Cardiac septum (tissue), 1 donor: ENCODE measurements at places on chromosomes 2 and 18. TPM values are rescaled to one million over a fixed set of nuclear protein-coding genes. Genes with fewer than 3 reads are reported as not detected.
A peak's percentile ranks its signal among the peaks of the same experiment; 100 is the strongest.

Gene GAL3ST2
- total RNA-seq = not detected

Gene AGAP1
- total RNA-seq = 18.7 TPM

Gene NYAP2
- total RNA-seq = 0.05 TPM

Gene UGT1A4
- total RNA-seq = not detected

Gene TTC27
- total RNA-seq = 13.7 TPM

Gene WBP1
- 47.7 TPM for total RNA-seq

Gene KCNJ13
- not detected for total RNA-seq

Gene SLC5A7
- total RNA-seq = not detected

Gene LINC00305
- total RNA-seq = not detected

Gene CIB4
- total RNA-seq = not detected

Gene NEU2
- total RNA-seq = not detected

Gene ASAP2
- total RNA-seq = 11.8 TPM

Gene TMEM200C
- 1.0 TPM for total RNA-seq

GRCh38 chr18:56003720-56004088 is 415.7 kb upstream of the TCF4 start:
- DNase-seq = no peak

DNA sequence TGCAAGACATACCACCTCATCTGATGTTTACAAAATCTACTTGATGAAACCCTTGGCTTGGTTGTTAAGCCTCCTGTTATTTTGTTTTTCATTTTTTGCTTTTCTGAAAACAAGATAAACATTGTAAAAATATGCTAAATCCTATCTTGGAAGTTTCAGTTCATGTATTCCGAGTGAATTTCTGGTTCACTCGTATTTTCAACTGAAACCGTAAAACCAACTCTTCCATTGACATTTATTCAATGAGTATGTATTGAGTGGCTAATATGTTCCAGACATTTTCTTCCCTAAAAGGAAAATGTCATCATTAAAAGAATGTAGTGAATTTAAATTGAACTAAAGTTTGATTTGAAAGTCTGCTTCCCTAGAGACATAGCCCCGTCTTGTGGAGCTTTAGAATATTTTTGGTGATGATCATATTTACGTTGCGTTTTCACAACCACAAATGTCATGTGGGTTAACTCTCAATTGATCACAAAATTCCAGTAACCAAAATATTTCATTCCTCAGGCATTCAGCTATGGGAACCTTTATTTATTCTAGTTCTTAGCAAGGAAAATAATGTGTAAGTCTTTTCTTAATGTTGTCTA is 204.2 kb downstream of the MBD2 start:
- DNase-seq = no peak

GRCh38 chr2:127381762-127382161 is 6.0 kb downstream of the MAP3K2 start:
- DNase-seq = no peak

DNA sequence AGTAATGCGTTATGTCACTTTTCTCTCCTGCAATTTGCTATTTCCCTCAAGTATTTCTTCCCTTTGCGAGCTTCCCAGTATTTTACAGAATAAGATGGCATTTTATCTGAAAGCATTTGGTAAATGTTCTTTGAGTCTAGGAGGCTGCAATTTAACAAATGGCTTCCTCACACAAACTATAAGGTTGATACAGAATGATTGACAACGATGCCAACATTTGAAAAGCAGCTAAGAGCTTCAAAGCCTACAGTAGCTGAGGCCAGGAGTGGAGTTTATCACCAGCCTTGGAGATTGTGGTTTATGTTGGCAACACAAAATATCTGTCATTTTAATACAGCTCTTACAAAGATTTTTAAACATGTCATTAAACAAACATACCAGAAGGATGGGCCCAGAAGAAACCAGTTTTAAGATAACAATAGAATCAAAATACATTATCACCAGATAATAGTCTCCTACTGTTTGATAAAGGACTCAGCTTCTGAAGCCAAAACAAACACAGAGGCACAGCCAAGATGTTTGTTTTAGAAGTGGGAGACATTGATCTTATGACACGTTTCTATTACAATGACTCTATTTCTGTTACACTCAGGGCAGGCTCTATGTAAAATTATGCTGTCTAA is 711.4 kb upstream of the ACVR2A start:
- DNase-seq = no peak

DNA sequence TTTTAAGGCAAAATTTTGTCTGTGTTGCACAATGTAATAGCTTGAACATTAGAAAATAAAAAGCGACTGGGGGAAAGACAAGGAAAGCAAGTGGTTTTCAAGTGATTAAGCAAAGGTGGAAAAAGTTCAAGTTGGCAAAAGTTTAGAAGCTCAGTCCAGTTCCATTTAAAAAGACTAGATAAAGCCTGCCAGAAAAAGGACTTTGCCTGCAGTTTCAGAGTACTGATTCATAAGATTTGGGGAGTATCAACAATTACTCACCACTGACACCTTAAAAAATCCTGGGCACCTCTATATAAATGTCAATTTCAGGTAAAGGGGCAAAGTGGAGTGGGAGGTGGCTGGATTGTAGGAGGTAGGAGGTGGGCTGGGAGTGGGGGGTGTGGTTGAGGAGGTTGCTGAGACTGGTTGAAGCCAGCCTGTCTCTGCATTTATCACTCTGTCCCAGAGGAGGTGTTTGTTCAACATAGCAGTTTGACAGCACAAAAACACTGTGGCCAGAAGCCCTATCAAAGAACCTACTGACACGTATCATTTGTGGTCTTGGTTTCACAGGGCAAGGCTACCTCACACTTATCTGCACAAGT is 14.6 kb downstream of the ZEB2 start:
- DNase-seq = no peak

DNA sequence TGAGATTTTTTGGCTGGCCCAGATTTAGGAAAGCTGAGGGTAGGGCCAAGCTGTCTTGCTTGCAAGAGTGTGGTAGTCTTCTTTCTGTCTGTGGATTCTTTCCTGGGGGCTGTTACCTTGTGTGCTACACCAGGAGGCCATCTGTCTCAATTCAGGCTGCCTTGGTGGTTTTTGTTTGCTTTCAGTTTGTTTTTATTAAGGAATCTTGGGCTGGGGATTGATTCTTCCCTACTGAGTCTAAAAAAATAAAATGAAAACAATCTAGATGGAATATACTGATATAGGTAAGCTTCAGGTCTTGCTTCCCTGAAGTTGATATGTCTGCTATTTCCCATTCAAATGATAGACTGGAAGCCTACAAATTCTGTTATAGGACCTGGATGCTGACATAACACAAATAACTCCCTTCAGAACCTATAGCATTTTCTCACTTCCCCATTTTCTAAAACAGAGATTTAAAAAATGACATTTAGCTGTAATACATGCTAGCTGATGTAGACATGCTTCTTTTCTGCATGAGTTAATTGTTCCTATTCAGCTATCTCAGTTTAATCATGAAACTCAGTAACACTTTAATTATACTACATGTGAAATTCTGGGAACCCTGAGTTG is 5.3 kb downstream of the LHCGR start:
- DNase-seq = no peak

GRCh38 chr2:99467390-99467789 is 22.4 kb downstream of the REV1 start:
- DNase-seq = no peak

- no peak for DNase-seq
Measured at GRCh38 chr2:55887351-55887750, 36.2 kb downstream of the EFEMP1 start.

DNA sequence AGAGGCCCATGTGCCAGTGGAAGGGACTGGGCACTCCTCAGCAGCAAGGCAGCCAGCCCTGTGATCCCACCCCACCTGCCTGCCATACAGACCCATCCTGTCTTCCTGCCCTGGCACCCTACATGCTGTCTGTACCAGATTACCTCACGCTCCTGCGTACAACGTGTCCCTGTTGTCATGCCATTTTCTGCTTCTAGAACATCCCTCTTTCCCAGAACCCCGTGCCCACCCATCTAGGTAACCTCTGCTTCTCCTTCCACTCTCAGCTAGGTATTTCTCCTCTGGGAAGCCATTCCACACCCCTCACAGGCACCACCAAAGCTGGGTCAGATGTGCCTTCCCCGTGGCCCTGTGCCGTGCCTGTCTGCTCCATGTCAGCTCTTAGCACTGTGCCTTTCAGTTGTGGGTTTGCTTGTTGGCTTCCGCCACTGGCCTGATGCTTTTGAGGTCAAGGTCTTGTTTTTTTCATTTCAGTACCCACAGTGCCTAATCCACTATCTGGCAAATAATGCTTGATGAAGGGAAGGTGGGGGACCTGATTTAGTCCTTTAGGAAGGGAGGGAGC is 71.7 kb upstream of the ALPP start:
- no peak for DNase-seq

DNA sequence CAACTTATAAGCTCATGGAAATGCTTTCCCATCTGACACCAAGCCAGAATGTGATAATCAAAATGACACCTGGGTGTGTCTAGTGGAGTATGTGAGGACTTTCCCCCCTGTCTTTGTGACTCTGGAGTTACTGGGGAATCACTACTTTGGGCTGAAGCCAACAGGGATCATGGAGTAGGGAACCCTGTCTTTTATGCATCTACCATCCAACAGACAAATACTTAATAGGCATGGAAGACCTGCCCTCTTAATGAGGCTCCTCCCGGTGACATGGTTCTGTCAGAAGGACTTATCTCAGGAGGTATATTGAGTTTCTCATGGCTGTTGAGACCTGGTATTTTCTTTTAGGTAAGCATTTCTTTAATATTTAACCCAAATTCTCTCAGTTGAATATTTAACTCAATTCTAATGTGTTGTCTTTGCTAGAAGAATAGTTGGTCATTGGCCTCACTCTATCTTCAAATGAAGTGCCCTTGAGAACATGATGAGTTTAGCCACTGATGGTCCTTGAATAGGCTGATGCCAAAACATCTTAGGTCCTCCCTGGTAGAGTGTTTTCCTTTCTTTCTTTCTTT is 42.1 kb downstream of the TGIF1 start:
- DNase-seq = no peak

GRCh38 chr2:141714496-141714895 is 416.3 kb downstream of the LRP1B start:
- no peak for DNase-seq

- no peak for DNase-seq
Measured at GRCh38 chr18:59966913-59967312, 67.1 kb downstream of the PMAIP1 start.

DNA sequence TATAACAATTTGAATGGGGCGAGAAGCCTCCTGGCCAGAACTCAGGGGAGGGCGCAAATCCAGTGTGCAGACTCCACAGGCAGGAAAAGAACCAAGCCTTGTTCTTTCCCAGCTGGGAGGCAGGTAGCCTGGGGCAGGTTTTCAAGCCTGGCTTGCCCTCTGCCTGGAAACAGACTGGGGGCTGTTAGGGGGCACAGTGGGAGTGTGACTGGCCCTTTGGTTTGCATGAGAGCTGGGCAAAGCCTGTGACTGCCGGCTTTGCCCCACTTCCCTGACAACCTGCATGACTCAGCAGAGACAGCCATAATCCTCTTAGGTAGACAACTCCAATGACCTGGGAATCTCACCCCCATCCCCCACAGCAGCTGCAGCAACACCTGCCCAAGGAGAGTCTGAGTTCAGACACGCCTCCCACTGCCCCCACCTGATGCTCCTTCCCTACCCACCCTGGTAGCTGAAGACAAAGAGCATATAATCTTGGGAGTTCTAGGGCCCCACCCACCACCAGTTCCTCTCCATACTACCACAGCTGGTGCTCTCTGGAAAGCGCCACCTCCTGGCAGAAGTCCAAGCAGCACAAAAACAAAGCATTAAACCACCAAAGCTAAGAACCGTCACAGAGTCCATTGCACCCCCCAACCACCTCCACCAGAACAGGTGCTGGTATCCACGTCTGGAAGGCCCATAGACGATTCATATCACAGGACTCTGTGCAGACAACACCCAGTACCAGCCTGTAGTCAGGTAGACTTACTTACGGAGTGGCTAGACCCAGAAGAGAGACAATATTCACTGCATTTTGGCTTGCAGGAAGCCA is 402.5 kb downstream of the STK39 start:
- DNase-seq = no peak

DNA sequence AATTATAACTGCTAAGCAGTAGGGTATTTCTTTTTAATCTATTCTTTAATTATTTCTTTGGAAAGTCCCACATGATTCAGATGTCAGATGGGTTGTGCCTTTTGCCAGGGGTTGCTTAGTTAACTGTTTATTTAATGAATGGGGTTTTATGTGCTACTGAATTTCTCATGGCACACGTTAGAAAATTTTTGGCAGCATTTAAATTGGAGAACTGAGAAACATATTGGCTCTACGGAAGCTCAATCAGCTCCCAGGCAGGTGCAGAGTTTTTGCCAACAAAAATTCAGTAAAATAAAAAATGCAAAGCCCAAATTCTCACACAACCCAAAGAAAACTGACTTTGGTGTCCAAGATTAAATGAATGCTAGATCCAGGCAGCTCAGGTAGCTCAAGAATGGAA is 467.2 kb downstream of the NRXN1 start:
- DNase-seq = no peak

DNA sequence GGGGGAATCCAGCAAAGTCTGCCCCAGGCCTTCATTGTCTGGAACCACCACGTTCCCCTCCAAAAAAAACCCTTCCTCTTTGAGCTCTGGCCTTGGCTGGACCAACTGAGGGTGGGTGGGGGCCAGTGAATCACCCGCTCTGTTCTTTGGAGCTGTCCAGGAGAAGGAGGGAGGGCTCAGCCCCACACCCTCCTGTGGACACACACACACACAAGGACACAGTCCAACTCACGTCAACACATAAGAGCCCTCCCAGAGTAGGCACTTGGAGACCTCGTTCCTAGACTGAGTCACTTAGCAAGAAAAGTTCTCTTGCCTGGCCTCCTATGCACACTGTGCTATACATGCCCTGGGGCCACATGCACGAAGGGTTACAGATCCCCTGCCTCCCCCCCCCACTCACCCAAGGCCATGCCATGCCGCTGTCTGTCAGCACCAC is 1.2 kb upstream of the TNS1 start:
- DNase-seq = peak; percentile 85

- no peak for DNase-seq
Measured at GRCh38 chr2:102271844-102272243, 39.5 kb upstream of the IL1RL1 start.

DNA sequence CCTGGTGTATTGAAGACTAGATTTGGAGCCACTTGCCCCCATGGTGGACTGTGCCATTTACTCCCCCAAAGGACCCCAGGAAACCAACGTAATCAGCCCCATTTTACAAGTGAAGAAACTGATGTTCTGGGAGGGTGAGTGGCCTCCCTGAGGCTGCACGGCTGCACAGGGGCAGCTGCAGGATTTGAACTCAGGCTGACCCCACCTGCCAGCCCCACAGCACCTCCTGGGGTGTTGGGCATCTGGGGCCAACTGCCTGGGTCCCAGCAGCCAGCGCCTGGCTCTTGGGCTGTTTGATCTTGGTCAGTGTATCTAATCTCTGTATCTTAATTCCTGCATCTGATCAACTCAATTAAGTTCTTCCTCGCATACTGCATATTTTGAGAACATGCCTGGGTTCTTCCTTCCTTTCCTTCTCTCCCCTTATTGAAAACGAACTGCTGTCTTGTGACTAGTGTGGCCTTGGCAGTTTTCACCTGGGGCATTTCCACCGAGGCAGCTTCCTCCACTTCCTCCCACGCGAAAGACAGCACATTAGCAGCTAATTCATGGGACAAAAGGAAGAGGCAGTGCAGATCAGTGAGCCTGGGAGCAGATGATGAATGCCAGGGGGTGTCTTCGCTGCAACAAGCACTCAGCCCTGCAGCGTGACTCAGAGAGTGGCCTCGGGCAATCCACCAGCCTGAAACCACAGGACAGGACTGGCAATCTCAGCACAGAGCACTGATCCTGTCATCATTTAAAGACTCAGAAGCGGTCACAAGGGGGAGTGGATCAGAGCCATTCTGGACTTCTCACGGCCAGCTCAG is 184.1 kb upstream of the RAB12 start:
- no peak for DNase-seq

GRCh38 chr18:50805732-50806131 is 14.1 kb downstream of the MRO start:
- no peak for DNase-seq
